ENCODE measurements at places on chromosomes 6 and 20.

DNA sequence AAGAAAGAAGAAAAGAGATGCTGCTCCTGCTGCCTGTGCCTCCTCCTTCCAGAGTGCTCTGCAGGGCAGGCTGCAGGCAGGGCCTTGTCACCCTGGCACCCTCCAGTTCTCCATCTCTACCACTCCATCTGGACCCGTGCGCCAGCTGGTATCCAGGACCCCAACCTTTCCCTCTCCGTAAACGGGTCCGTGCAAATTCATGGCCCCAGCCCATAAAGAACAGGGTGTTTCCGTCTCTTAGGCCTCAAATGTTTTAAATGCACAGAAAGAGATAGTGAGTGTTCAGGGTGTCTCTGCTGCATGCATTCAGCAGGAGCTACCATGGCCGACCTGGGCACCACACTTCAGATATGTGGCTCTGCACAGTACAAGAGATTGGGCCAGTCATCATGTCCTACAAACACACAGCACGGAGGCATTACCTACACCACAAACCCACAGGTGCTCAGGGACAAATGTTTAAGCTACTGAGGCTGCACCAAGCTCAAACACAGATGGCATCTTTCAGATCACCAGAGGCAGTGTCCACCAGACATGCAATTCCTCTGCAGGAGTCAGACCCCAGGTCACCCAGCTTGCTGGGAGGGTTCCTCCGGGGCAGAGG, 258.1 kb downstream of the DLL1 start:
- DNase-seq = no peak

- no peak for DNase-seq
Observed at GRCh38 chr20:14062786-14063185, 67.5 kb downstream of the MACROD2 start.

DNA sequence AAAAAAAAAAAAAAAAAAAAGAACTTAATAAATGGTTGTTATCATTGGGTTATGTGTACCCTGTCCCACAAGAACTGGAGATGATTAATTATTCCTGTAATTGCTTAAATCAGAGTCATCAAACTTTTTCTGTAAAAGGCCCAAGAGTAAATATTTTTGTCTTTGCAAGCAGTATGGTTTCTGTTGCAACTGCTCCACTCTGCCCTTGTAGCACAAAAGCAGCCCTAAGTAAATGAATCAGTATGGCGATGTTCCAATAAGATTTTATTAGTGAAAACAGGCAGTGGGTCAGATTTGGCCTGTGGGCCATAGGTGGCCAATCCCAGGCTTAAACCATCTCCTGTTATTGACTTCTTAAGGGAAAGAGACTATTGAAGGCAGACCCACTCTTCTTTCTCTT, 252.7 kb downstream of the TSHZ2 start:
- no peak for DNase-seq

DNA sequence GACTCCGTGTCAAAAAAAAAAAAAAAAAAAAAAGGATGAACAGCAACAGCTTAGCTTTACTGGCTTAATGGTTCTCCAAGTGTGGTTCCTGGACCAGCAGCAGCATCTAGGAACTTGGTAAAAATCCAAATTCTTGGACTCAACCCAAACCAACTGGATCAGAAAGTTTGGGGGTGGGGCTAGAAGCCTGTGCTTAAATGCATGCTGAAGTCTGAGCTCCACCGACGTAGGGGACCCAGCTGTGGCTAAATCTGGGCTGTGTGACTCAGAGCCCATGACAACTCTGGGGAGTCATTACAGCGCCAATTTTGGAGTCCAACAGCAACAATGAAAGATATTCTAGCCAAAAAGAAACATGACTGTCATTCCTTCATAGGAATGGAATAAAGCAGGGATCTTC, 13.6 kb upstream of the CHD6 start:
- DNase-seq = no peak

DNA sequence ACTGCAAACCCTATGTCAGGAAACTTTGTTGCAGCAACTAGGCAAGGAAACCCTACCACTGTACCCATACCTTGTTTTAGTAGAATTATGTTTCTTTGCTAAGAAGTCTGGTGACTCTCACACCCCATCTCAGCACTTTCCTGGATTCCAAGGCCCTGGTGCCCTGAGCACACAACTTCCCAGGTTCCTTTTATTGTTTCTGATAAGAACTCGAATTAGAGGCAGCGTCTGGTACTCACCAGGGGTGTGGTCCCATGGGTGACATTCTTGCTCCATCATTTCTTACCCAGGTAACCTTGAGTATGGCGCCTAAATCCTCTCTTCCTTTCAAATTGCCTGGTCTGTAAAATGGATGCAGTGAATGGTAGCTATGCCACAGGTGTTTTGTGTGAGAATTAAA, 34.1 kb downstream of the MYB start:
- DNase-seq = no peak

DNA sequence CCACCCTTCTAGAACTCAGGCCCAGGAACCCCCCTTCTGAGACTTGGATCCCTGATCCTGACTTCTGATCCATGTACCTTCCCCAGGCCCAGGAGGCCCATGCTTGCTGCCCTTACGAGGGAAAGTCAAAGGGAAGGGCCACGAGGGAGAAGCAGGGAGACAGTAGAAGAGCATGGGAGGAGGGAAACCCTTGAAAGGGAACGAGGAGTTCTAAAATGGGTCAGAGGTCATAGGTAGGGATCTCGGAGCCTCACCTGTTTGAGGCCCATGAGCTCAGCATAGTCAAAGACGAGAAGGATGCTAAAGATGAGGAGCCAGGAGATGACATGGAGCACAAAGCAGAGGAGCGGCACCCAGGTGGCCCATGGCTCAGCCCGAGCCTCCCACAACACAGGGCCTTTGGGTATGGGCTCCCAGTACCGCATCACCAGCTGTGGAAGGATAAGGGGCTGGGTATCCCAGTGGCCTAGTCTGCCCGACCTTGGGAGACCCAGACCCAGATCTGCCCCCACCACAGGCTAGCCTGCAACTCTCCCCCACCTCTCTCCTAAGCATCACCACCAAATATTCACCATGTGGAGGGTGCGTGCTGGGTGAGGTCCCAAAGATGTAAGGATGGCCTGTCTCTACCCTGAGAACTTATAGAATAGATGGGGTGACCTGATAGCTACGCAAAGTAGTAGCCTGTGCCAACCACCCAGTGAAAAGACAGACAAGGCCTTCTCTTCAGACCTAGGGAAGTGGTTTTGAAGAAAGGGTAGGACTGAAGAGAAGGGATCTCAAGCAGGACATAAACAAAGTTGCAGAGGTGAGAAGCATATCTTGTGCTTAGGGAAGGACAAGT, 1.5 kb downstream of the NRM start:
- DNase-seq = no peak

DNA sequence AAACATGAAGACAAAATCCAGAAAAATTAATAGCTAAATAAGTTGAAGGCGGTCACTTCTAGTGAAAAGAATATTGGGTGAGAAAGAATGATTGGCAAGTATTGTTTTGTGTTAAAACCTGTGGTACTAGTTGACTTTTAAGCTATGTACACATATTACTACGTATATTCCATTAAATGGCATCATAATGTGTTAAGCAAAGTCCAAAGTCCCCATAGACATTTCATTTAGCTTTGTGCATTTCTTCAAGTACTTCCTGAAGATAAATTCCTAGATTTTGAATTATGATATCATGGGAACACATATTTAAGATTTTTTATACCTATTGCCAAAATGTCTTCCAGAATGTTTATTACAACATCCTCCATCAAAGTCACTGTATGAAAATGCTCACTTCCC, 272.7 kb upstream of the IRAK1BP1 start:
- no peak for DNase-seq

- no peak for DNase-seq
Observed at GRCh38 chr6:25176466-25176865, 102.7 kb upstream of the CARMIL1 start.

GRCh38 chr6:30979141-30979540, 4.4 kb upstream of the MUC21 start:
- no peak for DNase-seq

- DNase-seq = no peak
Observed at GRCh38 chr20:10115021-10115420, 80.2 kb downstream of the ANKEF1 start.

GRCh38 chr6:115592025-115592424, 468.7 kb downstream of the FRK start:
- DNase-seq = no peak

GRCh38 chr20:53493311-53493857, 100.3 kb downstream of the ZNF217 start:
- no peak for DNase-seq

- no peak for DNase-seq
Observed at GRCh38 chr6:130908188-130908587, 81.0 kb downstream of the SMLR1 start.

DNA sequence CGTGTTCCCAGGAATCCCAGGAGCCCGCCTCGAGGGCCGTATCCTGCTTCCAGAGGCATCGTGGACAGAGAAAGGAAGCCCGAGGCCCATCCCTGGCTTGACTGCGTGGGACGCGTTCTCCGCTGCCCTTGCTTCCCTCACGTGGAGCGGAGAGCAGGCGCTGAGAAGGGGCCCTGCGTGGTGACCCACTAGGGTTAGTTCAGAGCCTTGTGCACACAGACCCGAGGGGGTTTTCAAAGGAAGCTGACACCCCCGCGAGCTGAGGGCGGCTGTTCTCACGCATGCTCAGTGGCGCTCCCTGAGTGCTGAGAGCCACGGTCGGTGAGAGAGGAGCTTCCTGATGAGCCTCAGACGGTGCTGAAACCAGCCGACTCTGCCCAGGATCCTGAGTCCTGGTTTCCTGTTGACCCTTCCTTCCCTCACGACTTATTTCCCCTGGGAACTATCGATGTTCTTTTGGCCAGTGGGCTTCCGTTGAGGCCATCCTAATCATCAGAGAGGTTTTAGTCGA, 28.9 kb upstream of the CCR6 start:
- peak; percentile 46 for DNase-seq

- DNase-seq = no peak
Observed at GRCh38 chr20:59453759-59454560, 150.4 kb upstream of the PHACTR3 start.

DNA sequence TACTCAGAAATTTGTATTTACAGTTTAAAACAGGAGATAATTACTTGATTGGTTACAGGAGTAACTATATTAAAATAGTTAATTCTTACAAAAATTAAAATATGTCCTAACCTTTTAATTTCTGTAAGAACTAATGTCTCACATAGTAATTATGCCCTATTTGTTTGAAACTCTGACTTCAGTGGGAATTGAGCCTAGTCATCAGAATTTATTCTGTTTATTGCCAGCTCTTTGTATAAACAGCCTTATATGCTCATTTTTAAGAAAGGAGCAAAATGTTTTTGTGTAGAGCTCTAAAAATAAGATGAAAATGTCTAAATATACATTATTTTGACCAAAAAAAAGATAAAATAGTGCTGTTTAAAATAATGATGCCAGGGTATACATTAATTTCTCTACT, 21.5 kb downstream of the TRMT11 start:
- no peak for DNase-seq

DNA sequence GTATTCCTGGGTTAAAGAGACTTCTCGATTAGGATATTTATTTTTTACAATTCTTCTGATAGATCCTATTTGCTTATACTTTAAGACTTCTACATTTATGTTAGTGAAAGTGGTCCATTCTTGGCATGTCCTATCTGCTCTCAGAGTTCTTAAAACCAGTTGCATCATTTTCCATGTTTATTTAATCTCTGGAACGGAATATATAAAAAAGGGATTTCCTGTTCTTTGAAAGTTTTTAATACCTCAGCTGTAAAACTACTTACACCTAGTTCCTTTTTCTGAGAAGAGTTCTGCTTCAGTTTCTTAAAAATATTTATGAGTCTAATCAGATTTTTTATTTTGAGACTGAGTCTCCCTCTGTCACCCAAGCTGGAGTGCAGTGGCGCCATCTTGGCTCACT, 18.0 kb upstream of the MYL9 start:
- no peak for DNase-seq

- DNase-seq = peak; percentile 48
Observed at GRCh38 chr6:6612308-6612707, 23.8 kb downstream of the LY86 start.

DNA sequence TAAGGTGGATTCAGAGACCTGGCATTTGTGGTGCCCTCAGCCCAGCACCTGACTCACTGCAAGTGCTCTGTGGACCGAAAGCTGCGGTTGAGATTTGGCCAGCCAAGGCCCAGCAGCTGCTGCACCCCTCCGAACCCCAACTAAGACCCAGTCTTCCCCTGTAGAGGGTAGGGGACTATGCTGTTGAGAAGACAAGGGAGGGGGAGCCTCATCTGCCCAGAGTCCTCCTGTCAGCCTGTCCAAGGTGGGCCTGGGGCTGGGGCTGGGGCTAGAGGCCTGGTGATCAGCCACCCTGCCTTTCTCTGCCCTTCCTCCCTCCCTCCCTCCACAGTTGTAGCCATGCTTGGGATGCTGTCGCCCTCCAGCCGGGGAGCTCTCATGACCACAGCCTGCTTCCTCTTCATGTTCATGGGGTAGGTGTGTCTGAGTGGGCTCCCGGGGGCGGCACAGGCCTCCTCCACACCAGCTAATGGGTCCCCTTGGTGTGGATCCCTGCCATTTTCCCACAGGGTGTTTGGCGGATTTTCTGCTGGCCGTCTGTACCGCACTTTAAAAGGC, 40.9 kb downstream of the TM9SF4 start:
- DNase-seq = no peak

GRCh38 chr20:38769376-38770295, 21.4 kb downstream of the ACTR5 start:
- DNase-seq = no peak

DNA sequence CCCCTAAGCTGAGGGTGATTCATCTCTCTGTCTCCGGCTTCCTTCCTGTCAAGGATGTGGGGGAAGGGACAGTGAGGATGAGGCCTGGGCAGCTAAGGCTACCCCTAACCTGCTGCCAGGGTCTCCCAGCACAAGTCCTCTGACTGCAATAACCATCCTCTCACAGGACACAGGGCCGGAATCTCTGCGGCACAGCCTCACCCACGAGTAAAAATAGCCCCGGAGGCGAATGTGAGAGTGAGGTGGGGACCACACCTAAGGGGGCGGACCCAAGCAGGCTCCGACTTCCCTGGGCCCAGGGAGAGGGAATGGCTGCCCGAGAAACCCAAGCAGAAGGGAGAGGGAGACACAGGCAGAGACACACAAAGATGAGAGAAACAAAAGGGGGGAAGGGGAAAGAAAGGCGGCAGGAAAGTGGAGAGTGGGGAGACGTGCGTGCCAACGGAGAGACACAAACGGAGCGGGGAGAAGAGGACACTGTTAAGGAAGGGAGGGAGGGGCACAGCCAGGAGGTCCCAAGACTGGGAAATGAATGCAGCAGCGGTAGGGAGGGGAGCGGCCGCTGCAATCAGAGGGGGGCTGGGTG, 1.4 kb downstream of the CLIC1 start:
- DNase-seq = no peak

GRCh38 chr20:49687595-49688567, 25.8 kb downstream of the B4GALT5 start:
- no peak for DNase-seq

DNA sequence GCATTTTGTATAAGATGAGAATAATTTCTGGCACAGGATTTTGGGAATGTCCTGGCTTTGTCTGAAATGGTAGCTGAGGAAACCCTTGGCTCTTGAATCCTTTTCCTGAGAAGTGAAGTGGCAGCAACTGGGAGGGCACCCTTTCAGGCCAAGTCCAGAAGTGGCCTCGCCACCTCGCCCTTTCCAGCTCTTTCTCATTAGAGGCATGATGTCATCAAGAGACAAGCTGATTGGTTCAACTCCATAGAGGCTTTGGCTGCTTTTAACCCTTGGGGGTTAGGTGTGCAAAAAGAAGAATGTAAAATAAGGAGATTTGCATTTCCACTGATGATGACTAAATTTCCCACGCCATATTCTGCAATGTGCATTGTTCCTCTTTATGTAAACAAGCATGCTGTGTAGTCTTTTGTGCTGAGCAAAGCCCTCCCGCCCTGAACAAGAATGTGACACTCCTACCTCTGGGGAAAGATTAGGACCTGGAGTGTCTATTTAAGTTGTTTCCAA, 116.5 kb downstream of the TCP11 start:
- DNase-seq = no peak

GRCh38 chr6:6736791-6737654, 148.5 kb downstream of the LY86 start:
- no peak for DNase-seq
